ENCODE measurements at places on chromosomes 13 and 19. TPM values are rescaled to one million over a fixed set of nuclear protein-coding genes. Genes with fewer than 3 reads are reported as not detected.

DNA sequence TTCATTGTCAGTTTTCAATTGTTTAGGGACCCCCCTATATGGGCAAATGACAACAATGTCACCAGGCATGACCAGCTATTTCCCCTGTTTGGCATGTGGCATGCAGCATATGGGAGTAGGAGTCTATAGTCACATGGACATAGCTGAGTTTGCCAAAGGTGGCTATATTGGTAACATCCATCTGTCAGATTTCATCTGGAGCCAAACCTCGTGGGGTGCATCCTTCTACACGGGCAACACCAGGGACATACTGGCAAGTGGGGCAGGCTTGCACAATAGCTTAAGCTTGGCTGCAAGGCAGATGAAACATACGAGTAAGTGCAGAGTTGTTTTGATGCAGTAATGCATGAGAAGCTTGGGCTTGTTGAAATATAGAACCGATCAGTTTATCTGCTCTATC lies 24.5 kb upstream of the ZNF816 start:
- DNase-seq: no peak
- peaks cover 77% of the 10 kb centered on the region for H3K36me3 ChIP-seq

GRCh38 chr13:83386609-83387008 lies 495.7 kb downstream of the SLITRK1 start:
- no peaks in the 10 kb centered on the region for H3K36me3 ChIP-seq
- H3K27ac ChIP-seq: no peak overlapping the region
- no peaks in the 10 kb centered on the region for H3K27me3 ChIP-seq
- no peaks in the 10 kb centered on the region for H3K4me1 ChIP-seq
- DNase-seq: no peak

DNA sequence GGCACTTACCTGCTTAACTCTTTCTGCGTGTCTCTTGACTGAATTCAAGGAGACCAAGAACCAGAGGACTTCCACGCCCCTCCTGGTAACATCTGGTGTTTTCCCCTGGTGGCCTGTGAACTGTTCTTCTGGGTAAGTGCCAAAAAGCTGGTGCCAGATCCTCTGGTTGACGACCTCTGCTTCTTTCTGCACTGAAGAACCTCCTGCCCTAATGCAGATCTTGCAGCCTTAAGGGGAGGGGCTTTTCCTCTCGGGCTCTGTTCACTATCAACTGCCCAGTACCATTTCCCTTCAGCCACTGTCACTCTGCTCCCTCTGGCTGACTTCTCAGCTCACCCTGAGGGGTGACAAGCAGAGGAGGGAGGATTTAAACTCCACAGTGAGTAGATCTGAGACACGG lies 6.1 kb upstream of the ERVV-1 start:
- H3K4me1 ChIP-seq: no peaks in the 10 kb centered on the region
- H3K4me3 ChIP-seq: no peak overlapping the region
- DNase-seq: no peak
- H3K36me3 ChIP-seq: no peaks in the 10 kb centered on the region
- H3K27ac ChIP-seq: no peak overlapping the region

Gene GPR4
- 5.8 TPM for total RNA-seq

Gene CD70
- total RNA-seq: not detected

Gene ZNF534
- not detected for total RNA-seq
